ENCODE measurements at places on chromosomes 16 and 17. TPM values are rescaled to one million over a fixed set of nuclear protein-coding genes. Genes with fewer than 3 reads are reported as not detected.
A peak's percentile ranks its signal among the peaks of the same experiment; 100 is the strongest.

DNA sequence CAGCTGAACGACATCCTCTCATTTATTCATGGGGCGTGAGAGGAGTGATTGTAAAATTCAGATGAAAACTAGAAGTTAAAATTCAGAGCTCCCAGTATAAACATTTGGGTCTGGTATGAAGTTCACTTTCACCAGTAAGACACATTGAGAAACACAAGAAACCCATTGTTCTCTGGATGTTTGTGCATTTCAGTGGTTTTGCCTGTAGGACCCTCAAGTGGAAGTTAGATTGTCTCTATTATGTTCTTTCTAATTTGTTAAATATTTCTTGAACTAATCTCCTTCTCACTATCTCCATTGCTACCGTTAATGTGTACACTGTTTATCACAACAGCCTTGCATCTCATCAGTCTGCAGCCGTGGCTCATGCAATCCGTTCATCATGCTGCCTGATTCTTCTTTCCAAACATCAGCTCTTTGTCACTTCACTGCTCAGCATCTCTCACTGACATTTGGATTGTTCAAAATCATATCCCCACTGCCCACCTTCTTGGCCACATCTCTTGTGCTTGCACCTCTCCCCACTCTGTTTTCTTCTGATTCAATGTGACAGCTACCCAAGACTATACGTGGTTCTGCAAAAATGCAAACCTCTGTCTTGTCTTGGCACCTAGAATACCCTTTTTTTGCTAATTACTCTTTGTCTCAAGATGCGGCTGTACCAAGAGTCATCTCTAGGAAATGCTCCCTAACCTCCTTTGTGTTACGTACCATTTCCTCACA is 49.5 kb downstream of the HLF start:
- no peak for DNase-seq

The FMNL1 gene
- total RNA-seq = 41.4 TPM

DNA sequence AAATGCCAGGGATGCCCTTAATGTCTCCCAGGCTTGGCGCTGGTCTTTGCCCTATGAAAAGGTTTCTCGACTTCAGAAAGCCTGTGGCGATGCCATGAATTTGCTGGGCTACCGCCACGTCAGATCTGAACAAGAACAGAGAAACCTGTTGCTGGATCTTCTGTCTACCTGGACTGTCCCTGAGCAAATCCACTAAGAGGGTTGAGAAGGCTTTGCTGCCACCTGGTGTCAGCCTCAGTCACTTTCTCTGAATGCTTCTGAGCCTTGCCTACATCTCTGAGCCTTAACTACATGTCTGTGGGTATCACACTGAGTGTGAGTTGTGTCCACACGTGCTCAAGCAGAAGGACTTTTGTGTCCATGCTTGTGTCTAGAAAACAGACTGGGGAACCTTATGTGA is 11.4 kb downstream of the CHST4 start:
- DNase-seq = peak; percentile 38

DNA sequence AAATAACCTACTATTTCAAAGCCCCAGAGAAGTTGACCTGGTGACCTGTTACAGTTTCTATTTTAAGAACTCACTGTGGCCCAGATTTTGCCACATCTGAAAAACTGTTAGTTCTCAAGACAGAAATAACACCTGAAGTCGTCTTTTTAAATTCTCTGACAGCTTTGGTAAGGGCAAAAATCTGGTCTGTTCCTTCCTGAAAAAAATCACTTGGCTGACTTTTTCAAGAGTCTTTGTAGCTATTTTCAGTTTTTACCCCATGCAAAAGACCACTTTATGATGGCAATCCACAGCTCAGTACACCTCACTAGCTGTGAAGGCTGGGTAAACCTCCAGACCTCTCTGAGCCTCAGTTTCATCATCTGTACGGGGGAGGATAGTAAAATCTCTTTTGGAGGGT is 60.7 kb upstream of the SREBF1 start:
- no peak for DNase-seq

DNA sequence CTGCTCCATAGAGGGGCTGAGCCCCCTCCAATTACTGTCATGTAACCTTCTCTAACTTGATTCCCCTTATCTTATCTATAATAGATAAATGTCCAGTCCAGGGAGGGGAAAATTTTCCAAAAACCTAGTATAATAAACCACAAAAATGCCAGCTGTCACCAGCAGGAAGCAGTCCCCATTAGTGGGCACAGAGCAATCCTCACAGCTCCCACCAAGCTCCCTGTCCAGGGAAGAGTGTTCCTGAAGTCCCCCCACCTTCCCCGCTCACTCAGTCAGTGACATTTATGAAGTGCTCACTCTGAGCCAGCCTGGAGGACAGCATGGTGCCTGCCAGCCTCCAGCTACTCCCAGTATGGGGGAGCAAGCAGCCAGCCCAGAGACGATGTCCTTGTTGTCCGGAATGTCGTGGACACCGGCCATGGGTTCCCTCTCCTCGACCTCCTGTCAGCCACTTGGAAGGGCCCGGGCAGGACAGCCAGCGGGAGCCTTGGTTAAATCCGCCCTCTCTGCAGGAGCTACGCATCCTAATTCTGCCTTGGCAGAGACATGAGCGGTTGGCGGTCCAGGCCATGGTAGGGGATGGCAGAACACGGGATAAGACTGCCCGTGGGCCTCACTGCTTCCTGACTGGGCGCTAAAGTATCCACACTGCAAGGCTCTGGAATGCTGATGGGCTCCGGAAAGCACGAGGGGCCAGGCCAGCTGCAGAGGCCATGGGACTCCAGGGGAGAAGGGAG is 102.0 kb upstream of the CDH5 start:
- DNase-seq = no peak

The UMOD gene
- not detected for total RNA-seq

The HS3ST2 gene
- total RNA-seq = not detected

- DNase-seq = no peak
Observed at GRCh38 chr17:181245-182049, at the start of gene DOC2B. Gene DOC2B (minus strand): TSS chr17:181650. CDS start chr17:181479, 171 bp downstream.

The MMP28 gene
- total RNA-seq = 0.13 TPM

The ZNF423 gene
- not detected for total RNA-seq

DNA sequence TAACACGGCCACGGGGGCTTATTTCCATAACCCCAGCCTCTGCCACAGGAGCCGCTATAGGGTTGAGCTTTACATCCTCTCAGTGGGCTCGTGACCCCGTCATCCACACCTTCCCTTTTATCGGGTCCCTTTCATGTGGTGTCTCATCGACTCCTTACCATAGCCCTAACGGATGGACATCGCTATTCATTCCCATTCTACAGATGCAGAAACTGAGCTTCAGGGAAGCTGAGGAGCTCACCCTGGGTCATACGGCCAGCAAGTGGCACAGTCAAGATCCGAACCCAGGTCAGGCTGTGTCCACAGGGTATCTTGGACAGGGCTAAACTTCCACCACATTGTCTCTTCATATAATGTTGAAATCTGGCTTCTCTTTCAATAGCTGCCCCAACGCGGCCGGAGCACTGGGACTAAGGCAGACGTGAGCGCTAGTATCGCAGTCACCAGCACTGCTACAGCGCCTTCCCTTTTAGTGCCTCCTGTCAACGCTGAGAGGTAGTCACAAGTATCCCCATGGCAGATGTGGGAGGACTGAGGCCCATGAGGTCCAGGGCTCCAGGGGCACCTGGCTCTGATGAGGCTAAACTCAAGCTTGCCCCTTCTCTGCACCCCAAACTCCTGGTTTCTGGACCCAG is 50.8 kb downstream of the SOCS1 start:
- DNase-seq = no peak

GRCh38 chr16:66578651-66579531 is at the start of gene CMTM2:
Gene CMTM2 (plus strand): TSS chr16:66579463. CDS start chr16:66579608, 145 bp downstream.
- no peak for DNase-seq

DNA sequence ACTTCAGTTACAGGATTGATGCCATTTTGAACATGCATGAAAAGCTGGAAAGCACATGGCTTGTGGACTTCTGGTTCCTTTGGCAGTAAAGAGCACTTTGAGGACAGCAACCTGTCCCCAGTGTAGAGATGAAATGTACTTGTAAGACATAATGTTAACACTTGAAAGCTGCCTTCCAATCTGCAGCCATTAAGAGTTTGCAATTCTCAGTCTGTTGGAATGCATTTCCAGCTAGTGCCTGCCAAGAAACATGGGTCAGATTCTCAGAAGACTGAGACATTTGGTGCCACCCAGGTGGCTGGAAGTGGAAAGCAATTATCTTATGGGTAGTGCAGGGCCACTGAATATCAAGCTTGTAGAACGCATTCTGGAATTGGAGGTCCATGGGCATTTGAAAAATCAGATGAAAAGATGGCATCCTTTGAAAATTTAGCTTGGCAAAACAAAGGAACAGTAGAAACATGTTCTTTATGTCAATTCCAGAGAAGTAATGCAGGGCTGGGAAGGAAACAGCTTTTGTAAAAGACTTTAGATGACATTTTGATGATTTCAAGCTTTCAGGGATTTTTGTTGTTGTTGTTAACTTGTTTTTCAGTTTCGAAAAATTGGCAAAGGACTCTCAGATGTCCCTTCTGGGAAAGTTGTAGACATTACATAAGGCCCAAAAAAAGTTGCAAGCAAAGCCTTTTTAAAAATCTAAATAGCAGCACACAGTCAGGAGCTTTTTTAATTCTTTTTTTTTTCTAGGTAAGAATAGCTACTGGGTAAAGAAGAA is 147.0 kb downstream of the ABCA8 start:
- no peak for DNase-seq

DNA sequence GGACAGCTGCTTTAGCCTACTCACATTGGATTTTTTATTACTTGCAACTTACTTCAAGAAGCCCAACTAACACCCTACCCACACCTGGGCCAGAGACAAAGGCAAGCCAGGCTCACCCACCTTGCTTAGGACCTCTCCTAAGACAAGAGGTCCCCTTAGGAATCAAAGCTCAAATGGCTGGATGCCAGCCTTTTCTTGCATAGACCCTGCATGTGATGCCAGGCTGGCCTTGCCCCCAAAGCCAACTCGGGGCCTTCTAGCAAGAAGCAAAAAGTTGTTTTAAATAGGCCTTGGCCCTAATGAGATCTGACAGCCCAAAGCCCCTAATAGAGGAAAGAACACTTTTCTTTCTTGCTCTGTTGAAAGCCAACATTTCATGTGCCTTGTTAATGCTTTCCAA is 20.7 kb downstream of the GPRC5B start:
- no peak for DNase-seq

The EPN3 gene
- total RNA-seq = not detected

- DNase-seq = no peak
Observed at GRCh38 chr17:1181753-1182137, 2.0 kb upstream of the ABR start.

DNA sequence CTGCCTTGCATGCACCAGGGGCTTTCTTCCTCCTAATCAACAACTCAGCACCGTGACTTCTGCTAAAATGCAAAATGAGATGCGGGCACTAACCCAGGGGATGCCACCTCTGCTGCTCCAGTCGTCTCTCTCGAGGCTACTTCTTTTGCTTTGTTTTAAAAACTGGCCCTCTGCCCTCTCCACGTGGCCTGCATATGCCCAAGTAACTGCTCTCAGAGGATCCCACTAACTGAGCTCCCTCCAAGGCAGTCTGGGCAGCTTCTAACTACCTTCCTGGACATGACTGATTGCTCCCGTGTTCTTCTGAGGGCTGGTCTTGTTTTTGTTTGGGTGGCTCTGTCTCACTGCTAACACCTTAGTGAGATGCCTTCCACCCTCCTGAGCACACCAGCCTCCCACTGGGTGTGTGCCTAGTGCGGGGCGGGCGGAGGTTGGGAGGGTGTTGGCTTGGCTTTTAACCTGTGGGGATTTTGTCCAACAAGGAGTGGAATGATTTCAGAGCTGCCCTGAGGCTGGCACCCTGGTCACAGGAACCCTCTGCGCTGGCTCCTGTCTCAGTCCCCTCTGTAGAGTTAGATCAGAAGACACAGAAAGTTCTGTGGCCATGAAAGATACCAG is 8.9 kb upstream of the LGALS9 start:
- DNase-seq = no peak

- DNase-seq = no peak
Observed at GRCh38 chr17:49442041-49442440, 27.4 kb upstream of the PHB1 start.

- no peak for DNase-seq
Observed at GRCh38 chr16:57089406-57089805, 3.0 kb upstream of the CPNE2 start.

The ABHD15 gene
- 6.3 TPM for total RNA-seq

The OR2C1 gene
- not detected for total RNA-seq

DNA sequence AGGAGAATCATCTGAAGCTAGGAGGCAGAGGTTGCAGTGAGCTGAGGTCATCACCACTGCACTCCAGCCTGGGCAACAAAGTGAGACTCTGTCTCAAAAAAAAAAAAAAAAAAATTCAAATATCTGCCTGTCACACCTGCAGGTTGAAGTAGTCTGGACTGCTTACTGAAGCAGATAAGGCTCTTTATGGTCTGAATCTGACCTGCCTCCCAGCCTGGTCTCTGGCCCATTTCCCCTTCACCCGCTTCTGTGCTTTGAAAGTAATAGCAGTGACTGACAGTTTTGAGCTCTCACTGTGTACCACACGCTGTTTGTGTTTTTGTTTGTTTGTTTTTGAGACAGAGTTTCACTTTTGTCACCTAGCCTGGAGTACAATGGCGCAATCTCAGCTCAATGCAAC is 5.8 kb downstream of the SEZ6L2 start:
- no peak for DNase-seq

DNA sequence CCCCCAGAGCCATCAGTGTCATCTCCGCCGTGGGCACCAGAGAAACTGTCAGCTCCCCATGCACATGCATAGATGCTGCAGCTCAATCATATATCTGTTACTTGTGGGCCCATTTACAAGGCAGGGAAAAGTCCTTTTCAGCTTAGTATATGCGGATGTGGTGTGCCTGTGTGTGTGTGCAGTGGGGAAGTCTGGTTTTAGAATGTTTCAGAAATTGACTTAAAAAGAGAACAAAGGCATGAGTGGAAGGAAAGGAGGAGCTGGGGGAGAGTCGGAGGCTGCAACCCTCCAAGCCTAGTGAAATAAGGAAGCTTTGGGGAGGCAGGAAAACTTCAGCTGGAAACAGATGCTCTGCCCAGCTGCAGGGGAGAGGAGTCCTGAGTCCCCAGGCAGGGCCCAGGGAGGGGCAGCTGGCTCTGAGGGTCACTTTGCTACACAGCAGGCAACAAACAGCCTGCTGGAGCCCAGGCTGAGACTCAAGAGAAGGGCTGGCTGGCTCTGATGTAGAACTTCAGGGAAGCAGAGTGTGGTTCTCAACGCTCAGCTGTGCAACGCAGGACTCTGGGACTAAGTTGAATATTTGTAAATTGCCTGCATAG is 11.1 kb upstream of the CD300LD start:
- DNase-seq = no peak

DNA sequence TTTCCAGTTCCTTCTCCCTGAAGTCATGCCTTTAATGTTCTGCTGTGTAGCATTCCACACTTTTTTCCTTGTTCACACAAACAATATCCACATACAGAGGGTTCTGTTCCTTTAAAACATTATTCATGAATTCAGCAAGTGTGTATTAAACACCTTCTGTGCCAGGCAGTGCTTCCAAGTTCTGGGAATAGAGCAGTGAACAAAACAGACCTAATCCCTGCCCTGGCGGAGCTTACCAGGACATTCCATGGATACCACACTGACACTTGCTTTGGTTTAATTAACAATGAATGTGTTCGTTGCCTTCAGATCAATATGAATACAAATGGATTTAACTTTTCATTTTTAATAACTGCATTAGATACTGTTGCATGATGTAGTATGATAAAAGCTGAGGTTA is 57.9 kb upstream of the CLEC19A start:
- no peak for DNase-seq
